GDM1 (cell line): ENCODE measurements at places on chromosomes 5 and 9.

DNA sequence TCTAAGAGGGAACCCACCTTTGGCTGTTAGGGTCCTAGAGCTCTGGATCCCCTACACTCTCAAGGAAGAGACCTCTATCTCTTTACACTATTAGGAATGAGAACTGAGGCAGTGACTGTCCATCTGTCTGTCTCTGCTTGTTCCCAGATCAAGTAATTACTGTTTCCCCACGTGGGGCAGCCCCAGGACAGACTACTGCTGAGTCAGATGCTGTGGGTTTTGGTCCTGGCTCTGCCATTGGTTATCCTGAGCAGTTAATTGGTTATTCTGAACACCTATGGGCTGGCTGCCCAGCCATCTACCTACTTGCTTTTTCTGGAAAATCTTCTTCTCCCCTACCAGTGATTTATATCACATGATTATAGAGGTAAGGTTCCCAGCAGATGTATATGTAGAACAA is 33.3 kb downstream of the FBXO10 start:
- DNase-seq, result no peak

- DNase-seq, result no peak
Observed at GRCh38 chr5:105554568-105555169, 1992.1 kb upstream of the NUDT12 start.

GRCh38 chr5:176579323-176579722 is 30.2 kb downstream of the CDHR2 start:
- no peak for DNase-seq

DNA sequence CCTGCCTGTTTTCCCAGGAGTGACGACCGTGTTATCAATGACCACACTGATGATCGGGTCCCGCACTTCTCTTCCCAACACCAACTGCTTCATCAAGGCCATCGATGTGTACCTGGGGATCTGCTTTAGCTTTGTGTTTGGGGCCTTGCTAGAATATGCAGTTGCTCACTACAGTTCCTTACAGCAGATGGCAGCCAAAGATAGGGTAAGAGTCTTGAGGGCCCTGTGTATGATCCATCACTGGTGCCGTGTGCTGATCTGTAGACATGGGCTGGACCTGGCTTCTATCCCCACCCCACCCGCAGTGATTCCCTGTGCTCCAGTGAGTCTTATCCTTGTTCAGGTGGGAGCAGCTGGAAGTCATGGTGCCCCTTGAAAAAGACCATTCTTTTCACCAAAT is 26.0 kb downstream of the GABRP start:
- no peak for DNase-seq

DNA sequence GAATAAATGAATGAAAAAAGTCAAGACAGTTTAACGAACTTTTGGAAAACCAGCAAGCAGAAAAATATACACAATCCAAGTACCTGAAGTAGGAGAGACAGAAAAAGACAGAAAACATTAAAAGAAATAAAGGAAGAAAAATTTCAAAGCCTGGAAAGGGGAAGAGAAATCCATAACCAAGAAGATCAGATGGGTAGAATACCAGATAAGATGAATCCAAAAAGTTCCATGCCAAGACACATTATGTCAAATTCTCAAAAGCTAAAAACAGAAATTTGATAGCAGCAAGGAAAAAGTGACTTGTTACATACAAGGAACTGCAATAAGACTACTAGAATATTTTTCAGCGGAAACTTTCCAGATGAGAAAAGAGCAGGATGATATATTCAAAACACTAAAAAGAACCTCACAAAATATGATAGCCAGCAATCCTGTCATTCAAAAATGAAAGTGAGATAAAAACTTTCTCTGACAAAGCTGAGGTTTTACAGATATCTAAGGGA is 7.6 kb upstream of the ZNF300 start:
- DNase-seq, result no peak

DNA sequence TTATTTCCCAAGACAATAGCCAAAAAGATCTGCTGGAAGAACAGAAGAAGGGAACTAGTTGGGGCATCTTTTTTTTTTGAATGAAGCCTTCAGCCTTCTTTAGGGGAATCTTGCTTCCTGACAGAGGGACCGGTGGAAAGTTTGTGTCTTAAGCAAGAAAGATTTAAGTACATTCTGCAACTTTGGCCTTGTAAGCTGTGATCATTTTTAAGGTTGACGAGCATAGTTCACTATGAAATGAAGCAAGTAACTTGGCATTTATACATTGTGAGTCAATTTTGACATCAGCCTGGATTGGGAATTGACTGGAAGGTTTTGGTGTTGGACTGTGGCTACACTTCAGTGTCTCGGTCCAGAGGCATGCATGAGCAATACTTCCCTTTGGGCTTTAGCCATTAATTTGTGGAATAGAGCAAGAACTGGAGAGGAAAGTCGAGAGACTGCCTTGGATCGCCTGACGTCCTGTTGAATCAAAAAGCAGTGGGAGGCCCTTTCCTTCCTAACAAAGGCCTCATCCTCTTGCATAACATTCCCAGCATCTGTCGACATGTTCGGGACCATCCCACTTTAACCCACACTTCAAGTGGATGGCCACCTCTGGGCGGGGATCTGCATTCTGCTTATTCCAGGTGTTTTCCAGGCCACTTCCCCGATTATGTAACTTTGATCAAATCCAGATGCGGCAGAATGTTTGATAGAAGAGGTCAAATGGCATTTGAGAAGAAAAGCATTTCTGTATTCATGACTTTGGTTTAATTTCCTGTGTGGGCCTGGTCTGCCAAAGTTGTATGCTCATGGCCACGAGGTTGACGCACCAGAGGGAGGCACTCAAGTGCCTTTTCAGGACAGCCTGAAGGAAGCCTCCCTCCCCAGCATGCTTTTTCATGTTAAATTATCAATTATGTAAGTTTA is 12.5 kb downstream of the ABL1 start:
- no peak for DNase-seq
